ENCODE measurements at places on chromosomes 2 and 18.

GRCh38 chr2:206274434-206275311, at the start of gene ZDBF2:
ZDBF2 (plus strand) TSS chr2:206274663; CDS start chr2:206281850, 7,187 bp downstream.
- DNase-seq = peak; percentile 56

GRCh38 chr2:6812857-6813530, 52.7 kb downstream of the CMPK2 start:
- no peak for DNase-seq

GRCh38 chr2:20534913-20535801, 88.3 kb downstream of the RHOB start:
- no peak for DNase-seq

DNA sequence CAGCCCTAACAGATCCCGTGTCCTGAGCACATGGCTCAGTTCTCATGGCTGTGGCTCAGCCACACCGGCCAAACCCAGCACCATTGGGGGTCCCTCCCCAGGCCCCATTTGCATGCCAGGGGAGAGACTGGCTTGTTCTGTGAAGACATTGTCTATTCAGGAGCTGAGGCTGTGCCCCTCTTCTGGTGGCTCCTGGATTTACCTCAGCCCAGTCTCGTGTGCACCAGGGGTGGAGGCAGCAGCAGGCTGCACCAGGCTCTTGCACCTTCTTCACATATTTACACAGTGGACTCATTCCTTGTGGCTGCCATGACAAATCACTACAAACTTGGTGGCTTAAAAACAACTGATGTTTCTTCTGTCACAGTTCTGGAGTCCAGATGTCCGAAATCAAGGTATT, 92.4 kb upstream of the ITGA6 start:
- no peak for DNase-seq

- DNase-seq = no peak
These were observed 4.5 kb downstream of the FKBP7 start for GRCh38 chr2:178473931-178474330.

DNA sequence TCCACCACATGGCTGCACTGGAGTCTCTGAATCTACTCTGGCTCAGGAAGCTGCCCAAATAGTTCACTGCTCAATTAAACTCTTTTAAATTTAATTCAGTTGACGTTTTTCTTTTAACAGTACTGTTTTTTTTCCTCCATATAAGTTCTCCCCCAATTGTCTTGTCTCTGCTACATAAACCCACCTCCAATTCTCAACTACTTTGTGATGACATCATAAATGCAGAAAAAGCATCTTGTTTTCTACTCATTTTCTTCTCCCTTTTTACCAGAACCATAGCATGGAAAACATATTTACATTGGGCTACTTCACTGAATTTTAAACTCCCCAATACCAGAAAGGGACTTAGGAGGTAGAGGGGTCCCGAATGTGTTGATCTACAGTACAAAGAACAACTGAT, 270.4 kb downstream of the GPD2 start:
- DNase-seq = no peak

DNA sequence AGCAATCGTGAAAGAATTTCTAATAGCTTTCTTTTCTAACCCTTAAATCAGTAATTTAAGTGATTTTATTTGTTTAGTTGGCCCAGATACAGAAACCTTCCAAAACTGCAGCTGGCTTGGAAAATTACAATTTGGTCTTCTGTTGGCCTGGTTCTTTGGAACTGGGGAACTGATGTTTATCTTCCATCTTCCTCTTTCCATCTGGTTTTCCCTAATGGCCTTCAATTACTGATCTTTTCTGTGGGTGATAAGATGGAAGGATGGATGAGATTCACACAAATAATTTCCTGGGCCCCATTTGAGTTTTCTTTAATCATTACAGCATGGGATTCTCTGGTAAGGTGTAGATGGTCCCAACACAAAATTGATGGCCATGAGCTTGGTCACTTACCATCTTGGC, 106.5 kb upstream of the CHRNA1 start:
- DNase-seq = no peak

DNA sequence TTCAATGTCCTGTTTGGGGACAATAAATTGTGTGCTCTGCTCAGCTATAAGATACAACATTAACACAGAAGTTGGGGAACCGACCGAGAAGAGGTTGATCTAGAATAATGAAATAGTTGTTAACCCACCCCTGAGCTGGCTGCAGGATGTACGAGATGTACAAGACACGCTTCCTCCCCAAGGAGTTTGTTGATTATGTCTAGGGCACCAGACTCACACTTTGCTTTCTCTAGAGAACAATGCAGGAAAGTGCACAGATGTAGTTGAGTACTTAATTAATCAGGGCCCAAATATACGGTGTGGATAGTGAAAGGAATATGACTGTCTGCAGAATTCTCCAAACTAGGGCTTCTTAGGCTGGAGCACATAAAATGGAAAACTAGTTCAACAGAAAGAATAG, 415.2 kb upstream of the TNP1 start:
- no peak for DNase-seq

GRCh38 chr2:85734942-85735608, 18.7 kb upstream of the ATOH8 start:
- no peak for DNase-seq

DNA sequence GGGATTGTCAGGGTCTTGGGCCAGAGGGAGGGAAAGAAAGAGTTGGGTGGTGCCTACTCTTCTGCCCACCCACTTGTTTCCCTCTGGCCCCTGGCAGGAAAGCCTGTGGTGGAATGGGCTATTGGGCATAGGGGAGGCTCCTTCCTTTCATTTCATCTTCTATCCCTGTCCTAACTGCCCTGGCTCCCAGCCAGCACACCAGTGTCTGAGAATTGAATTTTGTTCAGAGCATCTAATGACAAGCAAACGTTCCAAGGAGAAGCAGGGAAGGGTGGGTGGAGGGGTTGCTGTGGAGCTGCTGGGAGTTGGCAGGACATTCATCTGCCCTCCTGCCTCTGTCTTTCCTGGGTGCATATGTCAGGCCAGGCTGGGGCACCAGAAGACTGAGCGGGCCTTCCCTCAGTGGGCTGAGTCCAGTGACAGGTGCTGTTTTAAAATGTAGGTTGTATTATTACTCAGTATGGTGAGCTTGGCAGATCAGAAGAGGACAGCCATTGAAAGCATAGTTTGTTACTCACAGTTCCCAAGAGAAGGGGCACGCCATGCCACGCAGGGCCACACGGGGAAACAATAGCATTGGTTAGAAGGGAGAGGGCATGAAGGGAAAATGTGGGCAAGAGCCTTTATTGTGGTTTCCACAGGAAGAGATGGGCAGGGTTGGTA, 171.9 kb downstream of the ACOXL start:
- DNase-seq = no peak

DNA sequence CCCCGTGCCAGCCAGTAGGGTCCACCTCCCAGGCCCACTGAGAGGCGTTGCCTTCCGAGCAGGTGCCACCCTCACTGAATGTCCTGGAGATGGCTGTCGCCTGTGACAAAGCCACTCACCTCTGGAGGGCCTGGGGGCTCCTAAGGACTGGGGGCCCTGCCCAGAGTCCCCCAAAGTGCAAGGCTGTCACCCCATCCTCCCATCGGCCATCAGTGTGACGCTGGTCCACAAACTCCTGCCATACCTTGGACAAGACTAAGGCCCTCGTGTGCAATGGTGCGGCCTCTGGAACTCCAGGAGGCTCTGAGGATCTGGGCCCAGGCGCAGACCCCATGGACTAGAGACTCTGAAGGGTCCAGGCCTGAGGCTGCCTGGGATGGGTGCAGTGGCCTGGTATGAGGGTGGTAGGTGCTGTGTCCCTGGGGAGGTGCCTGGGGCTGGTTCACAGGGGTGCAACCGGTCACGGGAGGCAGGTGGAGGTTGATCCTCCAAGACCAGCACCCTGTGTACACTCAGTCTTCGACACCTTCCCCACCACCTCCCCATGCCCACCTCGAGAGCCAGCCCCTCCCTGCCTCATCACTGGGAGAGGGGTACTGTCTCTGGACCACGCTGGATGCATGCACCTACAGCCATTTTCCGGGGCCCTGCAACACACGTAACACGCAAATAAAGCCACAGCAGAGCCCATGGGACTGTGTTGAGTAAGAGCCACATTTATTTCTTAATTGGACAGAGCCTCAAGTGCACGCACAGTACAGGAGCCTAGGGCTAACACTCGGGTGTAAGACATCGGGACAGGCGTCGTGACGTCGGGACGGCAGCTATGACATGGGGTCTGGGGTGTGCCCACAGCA, 21.6 kb downstream of the AQP12A start:
- no peak for DNase-seq

DNA sequence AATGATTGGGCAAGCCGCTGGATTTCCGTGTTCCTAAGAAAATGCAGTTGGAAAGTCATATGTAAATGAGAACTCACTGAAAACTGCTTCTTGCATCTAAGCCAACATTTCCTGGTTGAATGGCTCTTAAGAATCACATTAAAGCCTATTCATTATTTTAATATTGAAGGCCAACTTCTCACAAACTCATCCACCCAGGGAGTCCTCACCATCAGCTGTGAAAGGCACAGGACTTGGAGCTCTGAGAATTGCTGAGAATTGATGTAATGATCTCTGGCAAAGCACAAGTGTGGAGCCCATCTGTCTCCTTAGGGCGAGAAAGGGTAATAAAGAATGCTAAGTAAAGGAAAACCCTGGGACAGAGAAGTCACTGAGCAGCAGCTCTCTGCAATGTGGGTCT, 55.9 kb upstream of the APCDD1 start:
- no peak for DNase-seq

GRCh38 chr2:40218679-40219078, 233.2 kb downstream of the SLC8A1 start:
- no peak for DNase-seq

DNA sequence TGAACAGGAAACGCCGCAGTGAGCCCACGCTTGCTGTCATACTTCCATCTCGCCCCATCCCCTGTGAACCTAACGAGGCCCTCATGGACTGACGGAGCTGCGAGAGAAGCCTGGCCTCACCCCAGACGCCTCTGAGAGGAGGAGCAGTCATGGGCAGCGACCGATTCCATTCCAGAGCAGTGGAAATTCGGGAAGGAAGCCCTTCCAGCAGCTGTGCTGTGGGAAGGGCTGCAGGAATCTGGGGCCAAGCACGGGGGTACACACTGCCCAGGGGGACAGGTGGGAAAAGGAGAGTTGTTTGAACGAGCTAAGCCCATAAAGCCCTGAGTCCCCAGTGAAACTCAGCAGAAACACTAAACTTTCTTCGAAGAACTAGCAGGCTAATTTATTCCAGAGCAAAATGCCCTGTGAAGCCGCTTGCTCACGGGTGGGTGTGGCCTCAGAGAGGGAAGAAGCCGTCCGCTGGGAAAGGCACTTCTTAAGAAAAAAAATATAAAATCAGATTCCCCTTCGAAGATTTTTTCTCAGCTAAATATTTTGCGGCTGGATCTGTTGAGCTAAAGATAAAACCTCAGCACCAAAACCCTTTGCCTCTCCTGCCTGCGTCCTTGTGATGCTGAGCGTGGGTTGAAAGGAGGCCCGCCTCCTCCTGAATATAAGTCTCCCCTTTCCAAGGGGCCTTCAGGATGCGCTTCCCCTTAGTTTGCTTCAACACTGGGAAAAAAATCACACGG, 38.2 kb downstream of the ANKMY1 start:
- no peak for DNase-seq
